Left renal pelvis (tissue), 4 donors: ENCODE measurements at places on chromosomes 6 and 20.

GRCh38 chr6:138145402-138145801, 16.3 kb upstream of the ARFGEF3 start:
- no peak for DNase-seq

- no peak for DNase-seq
Observed at GRCh38 chr6:152173321-152173720, 365.8 kb downstream of the ESR1 start.

DNA sequence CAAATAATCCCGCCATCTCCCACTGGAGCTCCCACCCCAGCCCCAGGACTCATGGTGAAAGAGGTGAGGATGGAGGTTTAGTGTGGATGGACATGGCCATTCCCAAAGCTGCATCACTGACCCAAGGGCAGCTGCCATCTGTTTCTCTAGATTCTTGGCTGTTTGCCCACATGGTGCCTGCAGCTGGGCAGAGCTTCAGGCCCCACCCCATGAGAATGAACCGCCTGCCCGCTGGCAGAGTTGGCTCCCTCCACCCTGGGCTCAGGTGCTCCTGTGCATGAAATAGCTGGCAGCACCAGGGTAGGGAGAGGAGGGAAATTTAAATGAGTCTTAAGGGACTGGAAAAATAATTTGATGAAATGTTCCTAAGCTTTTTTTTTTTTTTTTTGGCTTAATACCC, 17.4 kb downstream of the SCML4 start:
- no peak for DNase-seq

GRCh38 chr6:23870496-23870895, 255.5 kb upstream of the NRSN1 start:
- no peak for DNase-seq

GRCh38 chr6:39686976-39687375, 38.2 kb downstream of the KIF6 start:
- no peak for DNase-seq

- DNase-seq: no peak
Observed at GRCh38 chr6:53056273-53056672, 8.9 kb upstream of the FBXO9 start.
